ENCODE measurements at places on chromosomes 2 and 18.

DNA sequence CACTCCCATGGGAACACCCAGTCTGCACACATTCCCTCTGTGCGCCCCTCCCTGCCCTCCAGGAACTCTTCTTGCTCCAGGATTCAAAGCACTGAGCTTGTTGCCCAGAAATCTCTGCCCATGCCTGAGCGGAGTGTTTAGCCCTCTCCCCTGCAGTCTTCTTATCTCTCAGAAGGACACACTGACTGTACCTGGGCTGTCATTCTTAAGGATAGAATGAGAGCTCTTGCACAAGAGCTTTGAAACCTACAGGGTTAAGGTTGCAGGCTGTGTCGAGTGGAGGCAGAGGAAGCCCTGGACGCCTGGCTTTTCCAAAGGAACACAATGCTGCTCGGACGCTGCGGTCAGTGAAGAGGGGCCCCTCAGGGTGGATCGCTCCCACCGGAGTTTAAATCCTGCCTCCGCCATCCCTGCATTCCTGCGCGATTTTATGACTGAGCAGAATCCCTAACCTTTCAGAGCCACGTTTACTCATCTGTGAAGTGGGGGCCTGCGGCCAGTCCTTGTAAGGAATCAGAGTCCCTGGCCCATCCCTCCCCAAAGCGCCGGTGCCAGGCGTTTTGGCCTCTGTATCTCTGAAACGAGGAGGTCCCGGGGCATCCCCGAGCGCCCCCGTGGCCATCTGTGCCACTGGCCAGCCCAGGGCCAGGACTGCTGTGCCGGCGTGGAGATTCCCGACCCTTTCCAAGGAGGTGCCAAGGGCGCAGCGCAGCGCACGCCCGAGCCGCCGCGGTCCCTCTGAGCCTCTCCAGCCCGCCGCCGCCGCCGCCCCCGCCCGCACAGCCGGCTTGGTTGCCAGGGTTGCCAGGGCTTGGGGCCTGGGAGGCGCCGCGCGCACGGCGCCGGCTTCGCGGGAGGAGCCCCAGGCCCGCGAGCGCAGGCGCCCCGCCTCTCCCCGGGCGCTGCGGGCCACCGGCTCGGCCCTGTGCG, 58.9 kb downstream of the FAM168B start:
- no peak overlapping the region for H3K4me3 ChIP-seq
- H3K36me3 ChIP-seq = no peaks in the 10 kb centered on the region
- H3K27me3 ChIP-seq = no peaks in the 10 kb centered on the region
- no peak overlapping the region for H3K27ac ChIP-seq
- no peak for DNase-seq

GRCh38 chr18:8657873-8658470, 47.4 kb upstream of the MTCL1 start:
- H3K4me1 ChIP-seq = no peaks in the 10 kb centered on the region
- H3K27ac ChIP-seq = no peak overlapping the region

GRCh38 chr2:208315081-208315788, 49.2 kb downstream of the PIKFYVE start:
- no peak overlapping the region for H3K4me3 ChIP-seq
- H3K36me3 ChIP-seq = 0 out of 2 replicates have a peak, but pooled peaks cover 4% of the 10 kb centered on the region
- no peak overlapping the region for H3K27ac ChIP-seq
- H3K27me3 ChIP-seq = no peaks in the 10 kb centered on the region
- DNase-seq = no peak

GRCh38 chr2:112646102-112646719, 472 bp downstream of the SLC20A1 start:
- peaks cover 68% of the 10 kb centered on the region for H3K4me1 ChIP-seq
- H3K4me3 ChIP-seq = peak overlapping the region; percentile 99
- no peaks in the 10 kb centered on the region for H3K27me3 ChIP-seq
- peaks cover 44% of the 10 kb centered on the region for H3K36me3 ChIP-seq
- H3K27ac ChIP-seq = peak overlapping the region; percentile 99

DNA sequence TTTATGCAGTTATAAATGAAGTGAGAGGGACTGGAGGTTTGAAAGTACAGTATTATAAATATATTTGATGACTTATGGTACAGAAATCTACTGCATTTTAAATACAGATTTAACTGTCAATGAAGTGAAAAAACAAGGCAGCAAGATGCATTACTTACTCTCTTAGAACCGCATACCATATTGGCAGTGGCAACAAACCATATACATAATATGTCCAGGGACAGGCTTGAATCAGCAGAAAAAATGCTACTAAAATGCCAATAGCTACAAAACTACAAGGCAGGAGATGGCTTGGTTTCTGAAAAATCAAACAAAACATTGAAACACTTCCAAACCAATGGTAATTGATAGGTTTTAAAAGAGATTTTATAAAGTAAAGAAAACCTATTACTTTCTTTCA, 77.2 kb downstream of the PIGN start:
- no peaks in the 10 kb centered on the region for H3K27me3 ChIP-seq
- no peaks in the 10 kb centered on the region for H3K4me1 ChIP-seq
- no peak for DNase-seq
- no peak overlapping the region for H3K27ac ChIP-seq

GRCh38 chr2:190649798-190650390, 1.0 kb downstream of the NAB1 start:
- peak overlapping the region; percentile 51 for H3K27ac ChIP-seq
- peak overlapping the region; percentile 84 for H3K4me3 ChIP-seq
- H3K36me3 ChIP-seq = no peaks in the 10 kb centered on the region
- H3K4me1 ChIP-seq = peaks cover 13% of the 10 kb centered on the region

- peaks cover 4% of the 10 kb centered on the region for H3K4me1 ChIP-seq
- no peak overlapping the region for H3K4me3 ChIP-seq
- no peak for DNase-seq
- no peaks in the 10 kb centered on the region for H3K27me3 ChIP-seq
- no peaks in the 10 kb centered on the region for H3K36me3 ChIP-seq
- H3K27ac ChIP-seq = no peak overlapping the region
Measured at GRCh38 chr18:36481201-36481657, 183.7 kb downstream of the FHOD3 start.
